ENCODE measurements at places on chromosomes 4 and X.

DNA sequence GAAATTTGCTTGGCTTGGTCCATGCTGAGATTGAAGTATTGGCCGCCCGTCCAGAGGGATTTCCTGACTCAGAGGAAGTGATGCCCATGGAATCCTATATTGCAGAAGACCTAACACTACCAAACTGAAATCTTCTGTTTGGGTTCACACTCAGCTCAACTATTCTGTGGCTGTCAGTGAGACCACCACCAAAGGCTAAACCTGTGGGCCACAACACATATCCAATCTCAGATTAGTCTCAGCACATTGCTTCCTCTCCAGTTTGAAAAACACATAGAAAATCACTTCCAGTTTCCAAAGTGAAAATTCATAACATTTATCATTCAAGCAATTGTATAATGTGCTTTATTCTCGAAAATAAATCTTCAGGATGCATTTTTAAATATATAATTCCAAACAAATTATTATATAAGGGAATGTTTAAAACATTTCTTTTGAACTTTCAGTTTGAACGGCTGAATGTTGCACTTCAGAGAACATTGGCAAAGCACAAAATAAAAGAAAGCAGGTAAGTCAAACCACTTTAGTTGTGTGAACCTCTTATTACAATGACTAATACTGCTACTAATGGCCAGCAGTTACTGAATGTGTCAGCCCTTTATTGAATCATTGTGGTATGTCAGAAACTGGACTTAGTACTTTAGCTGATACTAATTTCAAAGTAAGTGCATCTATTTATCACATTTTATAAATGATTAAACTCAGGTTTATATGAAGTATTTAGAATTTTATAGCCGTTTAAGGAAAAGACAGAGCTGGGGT is 37.0 kb downstream of the GUCY1A1 start:
- DNase-seq = no peak

DNA sequence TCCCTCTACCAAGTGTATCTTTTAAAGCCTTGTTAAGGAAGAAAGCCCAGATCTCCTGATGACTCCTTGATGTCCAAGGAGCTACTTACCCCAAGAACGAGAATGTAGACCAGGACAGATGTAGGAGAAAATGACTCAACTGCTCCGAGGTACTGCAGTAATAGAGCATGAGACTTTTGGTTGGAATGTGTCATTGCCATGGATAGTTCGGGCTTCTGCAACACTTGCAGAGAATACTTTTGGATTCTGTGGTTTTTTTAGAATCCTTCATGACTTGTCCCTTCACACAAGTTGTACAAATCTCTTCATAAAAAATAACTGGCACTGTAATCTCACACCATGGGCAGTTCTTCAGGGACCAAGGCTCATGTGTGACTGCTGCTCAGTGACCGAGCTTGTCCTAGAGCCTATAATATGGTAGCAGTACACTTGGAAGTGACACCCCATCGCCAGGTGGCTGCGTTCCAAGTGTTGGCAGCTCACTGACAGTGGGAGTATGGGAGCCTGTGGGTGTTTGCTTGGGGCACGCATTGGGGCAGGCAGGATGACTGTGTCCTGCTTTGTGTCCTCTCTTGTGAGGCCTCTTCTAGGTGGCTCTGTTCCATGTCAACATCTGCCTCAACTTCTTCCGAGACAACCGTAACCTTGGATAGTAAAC is 87.9 kb upstream of the WDR1 start:
- no peak for DNase-seq

DNA sequence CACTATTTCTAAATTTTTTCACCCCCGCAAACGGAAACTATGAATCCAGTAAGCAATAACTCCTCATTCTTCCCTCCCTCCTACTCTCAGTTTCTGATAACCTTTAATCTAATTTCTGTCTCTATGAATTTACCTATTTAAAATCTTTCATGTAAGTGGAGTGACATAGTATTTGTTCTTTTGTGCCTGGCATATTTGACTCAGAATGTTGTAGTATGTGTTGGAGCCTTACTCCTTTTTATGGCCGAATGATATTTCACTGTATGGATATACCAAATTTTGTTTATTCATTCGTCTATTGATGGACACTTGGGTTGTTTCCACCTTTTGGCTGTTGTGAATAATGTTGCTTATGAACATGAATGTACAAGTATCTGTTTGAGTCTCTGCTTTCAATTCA is 61.1 kb upstream of the C1GALT1C1 start:
- DNase-seq = no peak

DNA sequence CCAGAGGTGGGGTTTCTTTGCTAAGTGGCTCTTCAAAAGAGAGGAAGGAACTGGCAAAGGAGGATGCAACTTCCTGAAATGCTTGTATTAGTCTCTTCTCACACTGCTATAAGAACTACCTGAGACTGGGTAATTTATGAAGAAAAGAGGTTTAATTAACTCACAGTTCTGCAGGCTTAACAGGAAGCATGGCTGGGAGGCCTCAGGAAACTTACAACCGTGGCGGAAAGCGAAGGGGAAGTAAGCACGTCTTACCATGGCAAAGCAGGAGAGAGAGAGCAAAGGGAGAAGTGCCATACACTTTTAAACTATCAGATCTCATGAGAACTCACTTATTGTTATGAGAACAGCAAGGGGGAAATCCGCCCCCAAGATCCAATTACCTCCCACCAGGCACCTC is 505.7 kb downstream of the ZNF674 start:
- DNase-seq = no peak

DNA sequence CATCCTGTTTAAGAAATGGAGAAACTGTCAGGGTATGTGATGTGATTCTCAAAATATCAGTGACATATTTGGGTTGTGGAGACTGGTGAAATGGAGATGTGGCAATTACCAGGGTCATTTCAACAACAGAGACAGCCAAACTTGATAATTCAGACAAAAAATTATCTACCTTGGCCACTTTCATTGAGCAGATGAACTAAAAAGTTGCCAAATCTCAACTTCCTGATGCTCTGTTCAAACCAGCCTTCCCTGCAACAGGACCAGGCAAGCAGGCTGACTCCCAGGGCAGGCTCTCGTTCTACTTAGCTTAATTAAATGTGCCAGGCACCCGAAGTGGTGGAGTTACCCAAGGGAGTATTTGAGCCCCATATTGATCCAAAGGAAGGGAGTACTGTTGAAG is 199.6 kb downstream of the AFF2 start:
- DNase-seq = no peak

GRCh38 chrX:149962859-149963757 is 24.8 kb upstream of the EOLA2 start:
- DNase-seq = no peak
